ENCODE measurements at places on chromosomes 7 and 10.
A peak's percentile ranks its signal among the peaks of the same experiment; 100 is the strongest.

GRCh38 chr10:77742172-77742571 lies 104.6 kb upstream of the KCNMA1 start:
- no peak for ATAC-seq

DNA sequence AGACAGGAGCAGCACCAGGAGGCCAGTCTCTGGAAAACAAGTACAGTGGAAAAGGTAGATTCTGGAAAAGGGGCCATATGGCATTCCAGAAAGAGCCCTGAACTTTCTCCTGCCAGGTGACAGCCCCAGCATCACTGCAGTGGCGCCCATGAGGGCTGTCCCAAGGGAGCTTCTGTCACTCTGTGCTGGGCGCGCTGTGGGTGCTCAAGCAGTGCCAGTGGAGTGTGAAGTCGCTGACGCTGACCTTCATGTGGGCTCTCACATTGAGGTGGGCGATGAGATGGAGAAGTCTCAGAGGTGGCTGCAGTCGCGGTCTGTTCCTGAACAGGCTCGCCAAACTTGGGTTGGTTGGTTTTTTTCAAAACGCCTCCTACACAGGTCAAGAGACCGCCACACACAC lies 38.2 kb downstream of the FKBP6 start:
- peak; percentile 90 for ATAC-seq

DNA sequence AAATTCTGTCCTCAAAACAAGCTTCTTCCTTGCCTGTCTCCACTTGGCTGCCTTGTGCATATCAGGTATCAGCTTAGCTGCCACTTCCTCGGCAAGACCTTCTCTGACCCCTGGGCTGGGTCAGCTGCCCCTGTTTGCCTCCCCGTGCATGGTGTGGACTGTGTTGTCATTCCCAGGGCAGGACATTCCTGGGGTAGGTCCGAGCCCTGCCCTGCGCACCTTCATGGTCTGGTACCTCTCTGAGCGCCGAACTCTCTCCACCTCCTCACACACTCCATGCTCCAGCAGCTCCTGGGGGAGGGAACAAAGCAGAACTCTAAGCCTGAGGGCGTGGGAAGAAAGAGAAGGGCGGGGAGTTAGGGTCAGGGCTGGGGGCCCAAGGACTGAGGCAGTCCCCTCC lies 3.8 kb downstream of the POLM start:
- no peak for ATAC-seq

DNA sequence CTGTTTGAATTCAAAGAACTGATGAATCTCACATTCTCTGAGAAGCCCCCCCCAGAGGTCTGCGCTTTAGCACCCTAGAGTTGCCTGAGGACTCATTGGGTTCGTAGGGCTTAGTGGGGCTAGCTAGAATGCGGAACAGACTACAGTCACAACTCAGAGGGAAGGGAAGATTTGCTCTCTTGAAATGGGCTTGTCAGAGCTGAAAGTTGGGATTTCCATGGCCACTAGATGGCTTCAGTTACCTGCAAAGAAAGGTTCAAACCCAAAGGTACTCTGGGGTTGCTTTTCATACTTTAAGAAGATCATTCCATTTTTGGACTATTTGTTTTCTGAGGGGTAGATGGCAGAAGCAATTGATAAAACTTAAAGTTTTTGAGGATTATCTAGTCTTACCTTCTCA lies 205.0 kb downstream of the BBS9 start:
- ATAC-seq = no peak

Data from stimulated activated memory B cell treated with anti-CD40 and anti-IgM and Interleukin-4, amounts not matched to agents 10 μg/mL and 1 μg/mL and 100 μg/mL, for 72 hours (primary cell).